ENCODE measurements at places on chromosomes 11 and 22.

GRCh38 chr11:11251394-11251970 is 101.6 kb downstream of the CSNK2A3 start:
- DNase-seq, result no peak

GRCh38 chr11:27485930-27486773 is 13.6 kb upstream of the LGR4 start:
- no peak for DNase-seq

- DNase-seq, result no peak
Observed at GRCh38 chr22:30305519-30305905, 16.2 kb upstream of the CASTOR1 start.

- no peak for DNase-seq
Observed at GRCh38 chr11:107301878-107302277, 155.7 kb downstream of the CWF19L2 start.

DNA sequence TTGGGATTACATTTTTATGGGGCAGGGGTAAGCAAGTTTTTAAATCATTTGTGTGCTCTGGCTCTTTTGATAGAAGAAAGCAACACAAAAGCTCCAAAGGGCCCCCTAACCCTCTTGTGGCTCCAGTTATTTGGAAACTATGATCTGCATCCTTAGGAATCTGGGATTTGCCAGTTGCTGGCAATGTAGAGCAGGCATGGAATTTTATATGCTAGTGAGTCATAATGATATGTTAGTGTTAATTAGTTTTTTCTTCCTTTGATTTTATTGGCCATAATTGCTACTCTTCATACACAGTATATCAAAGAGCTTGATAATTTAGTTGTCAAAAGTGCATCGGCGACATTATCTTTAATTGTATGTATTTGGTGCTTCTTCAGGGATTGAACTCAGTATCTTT is 10.1 kb downstream of the RAG1 start:
- no peak for DNase-seq

- DNase-seq, result no peak
Observed at GRCh38 chr11:66012946-66013761, 1.3 kb downstream of the CST6 start.

DNA sequence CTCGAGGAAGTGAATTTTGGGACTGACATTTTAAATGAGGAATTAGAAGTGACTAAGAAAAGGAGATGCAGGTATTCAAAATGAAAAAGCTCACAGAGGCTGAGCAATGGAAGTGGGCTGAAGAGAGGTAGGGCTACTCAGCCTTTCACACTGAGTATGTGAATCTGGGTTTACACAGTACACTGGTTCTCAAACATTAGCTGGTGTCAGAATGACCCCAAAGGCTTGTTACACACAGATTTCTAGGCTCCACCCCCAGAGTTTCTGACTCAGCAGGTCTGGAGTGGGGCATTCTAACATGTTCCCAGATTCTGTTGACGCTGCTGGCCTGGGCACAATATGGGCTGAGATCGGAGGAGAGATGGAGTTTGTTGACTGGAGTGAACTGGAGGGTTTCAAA is 32.8 kb downstream of the CADM1 start:
- DNase-seq, result no peak
